Mammary epithelial cell (primary cell): ENCODE measurements at places on chromosomes 5 and 9. TPM values are rescaled to one million over a fixed set of nuclear protein-coding genes. Genes with fewer than 3 reads are reported as not detected.

Gene LHFPL2
- 52.5 TPM for total RNA-seq

DNA sequence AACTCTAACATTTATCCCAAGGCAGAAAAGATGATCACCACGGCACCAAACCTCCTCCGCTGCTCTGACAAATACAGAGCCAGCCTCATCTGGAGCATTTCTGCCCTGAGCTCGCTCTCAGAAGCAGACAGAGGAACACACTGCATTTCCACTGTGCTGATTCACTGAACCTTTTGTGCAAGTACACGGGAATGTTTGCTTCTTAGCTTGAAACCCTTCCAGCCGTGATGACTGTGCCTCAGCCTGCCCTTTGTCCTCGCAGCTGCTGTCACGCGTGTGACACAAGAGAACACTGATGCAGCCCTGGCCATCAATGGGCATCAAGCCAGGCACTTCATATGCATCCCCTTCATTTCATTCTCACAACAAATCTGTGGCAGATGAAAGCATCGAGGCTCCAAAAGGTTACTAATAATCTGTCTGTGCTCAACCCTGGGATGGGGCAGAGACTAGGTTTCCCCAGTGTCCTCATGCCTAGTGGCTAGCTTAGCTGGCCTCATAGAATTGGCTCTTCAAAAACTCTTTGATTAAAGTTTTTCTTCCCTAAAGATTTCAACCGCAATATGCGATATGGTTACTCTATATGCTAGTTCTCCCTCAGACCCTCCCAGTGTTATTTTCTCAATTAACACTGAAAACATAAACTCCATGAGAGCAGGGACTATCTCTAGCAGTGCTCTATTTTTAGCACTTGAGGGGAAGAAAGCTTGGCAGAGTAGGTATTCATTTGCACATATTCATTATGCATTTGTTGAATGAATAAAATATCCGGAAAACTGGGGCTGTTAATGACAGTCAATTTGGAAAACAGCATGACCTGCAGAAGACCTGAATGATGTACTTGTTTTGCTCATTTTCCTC lies 7.3 kb downstream of the CDC14B start:
- DNase-seq, result peak; percentile 69

- DNase-seq, result no peak
These were observed 150.2 kb upstream of the KLF9 start for GRCh38 chr9:70564468-70565335.

- no peak for DNase-seq
These were observed 38.7 kb downstream of the VCAN start for GRCh38 chr5:83510260-83510659.

- DNase-seq, result no peak
These were observed 63.9 kb upstream of the CCDC180 start for GRCh38 chr9:97243606-97244005.

DNA sequence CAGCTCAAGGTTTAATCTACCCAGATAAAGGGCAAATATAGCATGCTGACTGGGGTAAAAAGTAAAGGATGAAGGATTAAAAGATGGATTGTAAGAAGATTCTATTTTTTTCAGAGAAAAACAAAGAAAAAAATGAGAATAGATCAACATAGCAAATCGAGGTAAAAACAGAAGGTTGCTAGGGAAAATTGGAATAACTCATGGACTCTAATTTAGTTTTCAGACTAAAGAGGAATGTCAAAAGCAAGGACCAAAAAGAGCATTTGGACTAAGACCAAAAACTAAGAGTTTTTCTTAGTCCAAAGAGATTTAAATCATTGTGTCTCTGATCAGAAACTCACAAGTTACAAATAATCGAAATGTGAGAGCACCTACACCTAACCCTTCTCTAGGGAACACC lies 250.7 kb upstream of the PTPRD start:
- no peak for DNase-seq

- no peak for DNase-seq
These were observed 129.7 kb upstream of the IQGAP2 start for GRCh38 chr5:76273206-76273885.
